Fibroblast of the aortic adventitia (primary cell): ENCODE measurements at places on chromosomes 5 and 9.

DNA sequence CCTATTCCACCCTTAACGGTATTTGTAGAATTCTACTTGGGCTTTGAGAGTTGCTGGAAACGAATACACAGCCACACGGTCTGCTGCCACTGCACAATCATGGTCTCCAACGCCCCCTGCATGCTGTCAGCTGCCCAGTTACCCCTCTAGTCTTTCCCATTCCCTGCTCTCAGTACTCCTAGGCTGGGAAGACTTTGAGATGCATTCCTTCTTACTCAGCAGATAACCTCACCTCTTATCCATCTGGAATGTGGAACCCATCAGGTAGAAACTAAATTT lies 92.8 kb downstream of the ANKH start:
- no peak for DNase-seq

DNA sequence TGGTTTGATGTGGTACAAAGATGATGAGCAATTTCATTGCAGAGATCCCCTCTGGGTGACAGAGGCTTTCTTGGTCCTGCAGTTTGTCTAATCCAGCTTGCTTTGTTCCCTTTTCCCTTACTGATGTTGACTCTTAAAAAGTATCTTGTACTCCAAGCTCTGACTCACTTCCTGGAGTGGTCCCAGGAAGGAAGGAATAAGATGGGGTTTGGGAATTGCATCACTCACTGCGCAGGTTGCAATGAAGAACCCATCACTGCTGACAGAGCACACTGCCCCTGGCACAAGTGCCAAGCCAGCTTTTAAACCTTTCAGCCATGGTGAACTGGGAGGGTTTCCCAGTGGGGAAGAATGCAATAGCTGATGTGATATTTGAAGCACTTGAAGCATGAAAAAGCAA lies 662.2 kb upstream of the CTNND2 start:
- DNase-seq: no peak

DNA sequence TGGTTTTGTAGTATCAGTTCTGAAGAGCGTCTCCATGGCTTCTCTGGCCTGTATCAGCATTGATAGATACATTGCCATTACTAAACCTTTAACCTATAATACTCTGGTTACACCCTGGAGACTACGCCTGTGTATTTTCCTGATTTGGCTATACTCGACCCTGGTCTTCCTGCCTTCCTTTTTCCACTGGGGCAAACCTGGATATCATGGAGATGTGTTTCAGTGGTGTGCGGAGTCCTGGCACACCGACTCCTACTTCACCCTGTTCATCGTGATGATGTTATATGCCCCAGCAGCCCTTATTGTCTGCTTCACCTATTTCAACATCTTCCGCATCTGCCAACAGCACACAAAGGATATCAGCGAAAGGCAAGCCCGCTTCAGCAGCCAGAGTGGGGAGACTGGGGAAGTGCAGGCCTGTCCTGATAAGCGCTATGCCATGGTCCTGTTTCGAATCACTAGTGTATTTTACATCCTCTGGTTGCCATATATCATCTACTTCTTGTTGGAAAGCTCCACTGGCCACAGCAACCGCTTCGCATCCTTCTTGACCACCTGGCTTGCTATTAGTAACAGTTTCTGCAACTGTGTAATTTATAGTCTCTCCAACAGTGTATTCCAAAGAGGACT lies 1.5 kb downstream of the GPR21 start:
- no peak for DNase-seq

DNA sequence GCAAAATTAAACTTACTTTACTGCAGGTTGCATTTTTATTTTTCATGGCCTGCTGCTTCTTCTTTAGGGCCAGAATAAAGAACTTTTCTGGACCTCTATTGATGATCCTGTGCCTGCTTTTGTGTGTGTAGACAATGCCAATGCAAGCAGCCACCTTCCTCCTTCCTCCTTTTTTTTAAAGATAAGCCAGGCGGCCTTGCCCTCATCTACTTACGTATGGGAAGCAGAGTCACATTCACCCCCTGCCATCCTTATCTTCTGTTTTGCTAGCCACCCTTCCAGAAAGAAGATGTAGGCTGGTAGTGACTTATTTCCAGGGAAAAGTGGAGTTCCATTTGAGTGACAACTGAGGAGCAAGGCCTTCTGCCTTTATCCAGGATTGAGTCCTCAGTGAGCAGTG lies 122.9 kb downstream of the KDM4C start:
- no peak for DNase-seq

GRCh38 chr5:126619781-126620180 lies 19.0 kb downstream of the PHAX start:
- DNase-seq: no peak

DNA sequence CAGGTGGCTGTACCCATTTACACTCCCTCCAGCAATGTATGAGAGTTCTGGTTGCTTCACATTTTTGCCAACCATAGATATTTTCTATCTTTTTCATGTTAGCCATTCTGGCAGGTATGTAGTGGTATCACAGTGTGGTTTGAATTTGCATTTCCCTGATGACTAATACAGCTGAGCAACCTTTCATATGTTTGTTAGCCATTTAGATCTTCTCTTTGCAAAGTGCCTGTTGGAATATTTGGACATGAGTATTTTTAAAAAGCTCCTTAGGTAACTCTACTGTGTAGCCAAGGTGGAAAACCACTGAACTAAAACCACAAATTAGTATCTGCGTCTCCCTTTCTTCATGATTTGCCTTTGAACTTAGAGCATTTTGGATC lies 31.9 kb downstream of the IRF1 start:
- DNase-seq: peak; percentile 59

DNA sequence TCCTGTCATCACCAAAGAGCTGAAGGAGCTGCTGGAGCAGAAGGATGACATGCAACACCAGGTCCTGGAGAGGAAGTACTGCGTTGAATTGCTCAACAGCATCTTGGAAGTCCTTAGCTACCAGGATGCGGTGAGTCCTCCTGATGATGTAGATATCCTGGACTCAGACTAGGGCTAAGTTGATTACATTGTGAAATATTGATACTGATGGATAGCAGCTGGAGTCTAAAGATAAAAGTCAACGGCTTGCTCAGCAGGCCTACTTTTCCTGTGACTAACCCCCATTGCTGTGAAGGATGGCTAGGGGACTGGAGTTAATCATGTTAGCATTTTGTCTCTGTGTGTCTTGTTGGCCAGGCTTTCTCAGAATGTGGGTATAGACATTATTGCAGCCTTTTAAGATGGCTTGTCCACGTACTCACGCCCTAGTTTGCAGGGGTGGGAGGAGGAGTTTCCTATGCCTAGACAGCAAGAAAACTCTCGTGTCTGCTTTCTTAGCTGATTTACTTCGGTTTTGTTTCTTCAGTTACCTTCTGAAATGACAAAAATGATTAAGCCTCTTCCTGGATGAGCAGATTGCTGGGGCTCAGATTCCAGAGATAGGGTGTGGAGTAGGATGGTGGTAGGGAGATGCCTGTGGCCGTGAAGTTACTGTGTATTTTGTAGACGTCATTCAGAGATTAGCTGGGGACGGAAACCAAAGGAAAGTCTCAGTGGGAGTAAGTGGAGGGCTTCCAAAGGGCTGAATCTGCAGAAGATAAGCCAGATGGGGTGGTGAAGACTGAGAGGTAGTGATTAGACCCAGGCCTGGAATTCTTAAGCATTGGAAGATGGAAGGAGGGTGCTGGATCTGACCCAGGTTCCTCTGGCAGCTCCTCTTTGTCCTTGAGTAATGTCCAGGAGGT lies 166.3 kb downstream of the DOCK2 start:
- DNase-seq: peak; percentile 100

DNA sequence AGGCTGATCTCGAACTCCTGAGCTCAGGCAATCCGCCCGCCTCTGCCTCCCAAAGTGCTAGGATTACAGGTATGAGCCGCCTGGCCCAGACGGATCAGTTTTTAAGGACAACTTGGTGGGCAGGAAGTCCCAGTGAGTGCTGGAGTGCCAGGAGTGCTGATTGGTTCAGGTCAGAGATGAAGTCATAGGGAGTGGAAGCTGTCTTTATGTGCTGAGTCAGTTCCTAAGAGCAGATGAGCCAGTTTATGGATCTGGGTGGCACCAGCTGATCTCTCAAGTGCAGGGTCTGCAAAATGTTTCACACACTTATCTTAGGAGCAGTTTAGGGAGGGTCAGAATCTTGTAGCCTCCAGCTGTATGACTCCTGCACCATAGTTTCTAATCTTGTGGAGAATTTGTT lies 292.1 kb upstream of the ELAVL2 start:
- DNase-seq: no peak

- no peak for DNase-seq
Observed at GRCh38 chr9:14866200-14866749, 44.0 kb downstream of the FREM1 start.

- DNase-seq: no peak
Observed at GRCh38 chr5:107501965-107502675, 168.6 kb downstream of the EFNA5 start.

GRCh38 chr5:42949348-42950115 lies 90.6 kb downstream of the ANXA2R start:
- DNase-seq: peak; percentile 82

DNA sequence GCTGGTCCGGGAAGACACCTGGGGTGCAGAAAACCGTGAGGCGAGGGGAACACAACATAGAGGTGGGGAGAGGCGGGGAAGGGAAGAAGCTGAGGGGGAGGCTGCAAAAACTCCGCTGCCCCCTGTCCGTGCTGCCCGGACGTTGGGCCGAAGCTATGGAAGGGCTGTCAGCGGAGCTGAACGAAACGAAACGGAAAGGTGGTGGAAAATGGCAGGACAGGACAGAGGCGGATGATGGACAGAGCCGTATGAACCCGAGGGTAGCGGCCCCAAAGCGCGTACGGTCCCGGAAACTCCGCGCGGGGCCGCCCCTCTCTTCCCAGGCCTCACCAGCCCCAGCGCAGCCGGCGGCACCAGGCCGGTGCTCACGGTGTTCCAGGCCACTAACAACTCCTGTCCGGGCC lies 272 bp downstream of the ANAPC2 start:
- no peak for DNase-seq

DNA sequence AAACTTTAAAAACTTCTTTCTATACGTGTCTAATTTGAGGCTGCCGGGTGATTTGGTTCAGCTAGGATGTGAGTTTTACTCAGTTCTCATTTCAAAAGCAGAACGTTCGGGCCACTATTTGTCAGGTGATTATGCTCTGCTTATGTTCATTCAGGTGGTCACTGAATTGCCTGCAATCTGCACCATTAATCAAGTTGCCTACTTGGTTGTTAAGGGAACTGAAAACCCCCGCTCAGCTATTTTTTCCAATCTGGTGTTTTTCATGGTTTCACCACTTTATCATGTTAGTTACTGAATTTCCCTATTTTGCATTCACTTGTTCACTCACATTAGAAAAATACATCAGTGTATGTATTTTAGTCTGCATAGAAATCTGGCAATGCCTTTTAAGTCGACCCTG lies 523.0 kb downstream of the CSNK1G3 start:
- DNase-seq: no peak

DNA sequence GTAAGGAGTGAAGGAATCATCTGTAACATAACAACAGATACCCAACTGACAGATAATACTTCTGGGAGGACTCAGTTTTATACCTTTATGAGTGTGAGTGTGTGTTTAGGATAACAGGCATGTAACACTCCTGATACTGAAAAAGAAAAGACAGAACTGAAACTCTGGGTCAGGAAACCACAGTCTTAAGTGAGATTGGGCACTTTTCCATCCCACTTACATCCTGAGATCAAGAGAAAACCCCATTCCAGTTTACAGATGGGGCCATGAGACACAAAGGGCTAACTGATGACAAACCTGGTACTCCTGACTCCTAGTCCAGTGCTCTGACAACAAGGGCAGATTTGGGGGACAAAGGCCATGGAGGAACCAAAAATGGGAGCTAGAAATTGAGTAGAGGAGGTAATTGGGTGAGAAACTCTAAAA lies 18.0 kb downstream of the IL5 start:
- DNase-seq: no peak

- DNase-seq: no peak
Observed at GRCh38 chr9:108125625-108126024, 636.1 kb upstream of the KLF4 start.

- no peak for DNase-seq
Observed at GRCh38 chr5:19388391-19388790, 599.6 kb downstream of the CDH18 start.

DNA sequence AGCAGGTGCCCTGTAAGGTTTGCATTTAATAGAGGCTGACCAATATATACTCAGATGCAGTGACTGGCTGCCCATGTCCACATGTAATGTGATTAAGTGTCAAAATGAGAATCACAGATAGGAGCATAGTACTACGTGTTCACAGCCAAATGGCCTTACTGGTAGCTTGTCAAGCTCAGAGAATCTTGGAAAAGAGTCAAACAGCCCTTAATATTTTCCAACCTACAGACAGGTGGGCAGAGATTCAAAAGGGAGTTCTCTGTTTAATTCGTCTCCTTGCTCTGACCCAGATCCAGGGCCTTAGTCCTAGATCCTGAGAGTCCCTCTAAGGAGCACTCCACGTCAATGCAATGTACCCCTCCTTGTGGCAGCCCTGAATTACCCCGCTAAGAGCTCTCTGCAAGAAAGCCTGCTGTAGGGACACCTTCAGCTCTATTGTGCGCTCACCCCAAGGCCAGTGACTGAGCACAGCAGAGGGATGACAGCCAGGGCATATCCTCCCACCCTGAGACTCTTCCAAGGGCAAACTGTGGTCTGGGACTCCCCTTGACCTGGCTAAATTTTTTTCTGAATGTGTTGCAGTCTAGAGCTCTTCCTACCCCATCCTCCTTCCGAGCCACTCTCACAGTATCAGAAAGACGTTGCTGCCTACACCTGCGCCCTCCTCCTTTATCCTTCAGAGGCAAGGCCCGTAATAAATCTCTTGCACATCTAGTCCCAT lies 159.2 kb downstream of the SNCAIP start:
- DNase-seq: no peak

GRCh38 chr5:2985718-2986117 lies 234.2 kb upstream of the IRX2 start:
- DNase-seq: no peak

DNA sequence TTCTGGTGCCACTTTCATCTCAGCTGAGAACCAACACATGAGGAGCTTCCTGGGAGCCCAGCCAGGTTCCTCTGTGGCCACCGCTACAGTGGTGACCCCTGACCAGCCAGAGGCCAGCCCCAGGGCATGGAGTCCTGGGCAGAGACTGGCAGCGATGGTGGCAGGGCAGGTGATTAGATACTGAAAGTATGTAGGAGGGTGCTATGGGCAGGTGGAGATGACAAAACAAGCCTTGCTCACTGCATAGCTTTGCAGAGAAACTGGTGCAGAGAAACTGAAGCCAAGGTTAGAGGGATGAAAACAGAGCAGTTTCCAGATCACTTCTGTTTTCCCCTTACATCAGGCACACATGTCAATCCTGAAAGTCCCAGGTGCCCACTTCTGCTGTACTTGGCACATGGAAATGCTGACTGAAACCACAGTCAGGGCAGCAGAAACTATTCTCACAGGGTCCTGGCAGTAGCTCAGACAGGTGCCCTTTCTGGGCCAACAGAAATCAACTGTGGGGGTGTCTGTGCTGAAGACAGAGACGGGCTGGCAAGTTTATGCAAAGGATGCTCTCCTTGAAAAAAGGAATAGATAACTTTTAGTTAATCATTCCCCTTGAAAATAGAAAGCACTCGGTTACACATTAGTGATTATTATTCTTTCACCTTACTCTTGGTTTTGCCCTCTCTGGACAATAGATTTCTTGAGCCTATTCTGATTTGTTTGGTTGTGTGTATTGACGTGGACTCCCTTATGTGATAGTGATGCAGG lies 90.3 kb downstream of the ANKRD55 start:
- DNase-seq: no peak

- DNase-seq: peak; percentile 59
Observed at GRCh38 chr5:140145818-140146522, 20.2 kb downstream of the IGIP start.

- DNase-seq: no peak
Observed at GRCh38 chr5:123936548-123936947, 424.6 kb downstream of the CSNK1G3 start.

- no peak for DNase-seq
Observed at GRCh38 chr9:18662320-18662719, 188.4 kb downstream of the ADAMTSL1 start.

- peak; percentile 78 for DNase-seq
Observed at GRCh38 chr9:35937227-35937626, 20.7 kb downstream of the OR2S2 start.
